ENCODE measurements at places on chromosomes 1 and 21.

- H3K36me3 ChIP-seq = no peaks in the 10 kb centered on the region
- DNase-seq = no peak
- H3K4me3 ChIP-seq = no peak overlapping the region
- no peaks in the 10 kb centered on the region for H3K27me3 ChIP-seq
- H3K4me1 ChIP-seq = peaks cover 24% of the 10 kb centered on the region
Observed at GRCh38 chr1:31831397-31832378, 15.9 kb upstream of the SPOCD1 start.

DNA sequence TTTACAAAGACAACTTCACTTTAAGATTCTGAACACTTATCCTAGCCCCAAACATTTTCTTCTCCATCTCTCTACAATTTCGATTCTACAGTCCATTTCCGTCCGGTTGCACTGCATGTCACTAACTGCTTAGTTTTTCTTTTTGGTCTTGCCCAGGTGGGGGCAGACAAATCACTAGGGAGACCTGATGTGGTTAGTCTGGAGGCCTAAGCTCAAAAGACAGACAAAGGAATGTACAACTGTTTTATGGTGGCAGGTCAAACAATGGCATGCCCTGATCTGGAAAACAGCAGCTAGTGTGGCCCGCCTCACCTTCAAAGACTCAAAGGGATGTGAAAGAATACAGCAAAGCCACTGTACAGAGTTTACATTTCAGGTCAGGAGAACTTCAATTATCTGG, 3.8 kb downstream of the ETV3 start:
- H3K27ac ChIP-seq = peak overlapping the region; percentile 48
- peak overlapping the region; percentile 28 for H3K4me3 ChIP-seq
- H3K36me3 ChIP-seq = peaks cover 70% of the 10 kb centered on the region

- H3K4me3 ChIP-seq = no peak overlapping the region
- no peak for DNase-seq
- H3K27ac ChIP-seq = no peak overlapping the region
- no peaks in the 10 kb centered on the region for H3K4me1 ChIP-seq
- H3K27me3 ChIP-seq = no peaks in the 10 kb centered on the region
Observed at GRCh38 chr1:204275695-204276370, 62.0 kb upstream of the GOLT1A start.

- peaks cover 12% of the 10 kb centered on the region for H3K36me3 ChIP-seq
- H3K4me1 ChIP-seq = peaks cover 19% of the 10 kb centered on the region
- no peak for DNase-seq
- no peaks in the 10 kb centered on the region for H3K27me3 ChIP-seq
Observed at GRCh38 chr1:21447311-21447710, 7.4 kb downstream of the NBPF3 start.

DNA sequence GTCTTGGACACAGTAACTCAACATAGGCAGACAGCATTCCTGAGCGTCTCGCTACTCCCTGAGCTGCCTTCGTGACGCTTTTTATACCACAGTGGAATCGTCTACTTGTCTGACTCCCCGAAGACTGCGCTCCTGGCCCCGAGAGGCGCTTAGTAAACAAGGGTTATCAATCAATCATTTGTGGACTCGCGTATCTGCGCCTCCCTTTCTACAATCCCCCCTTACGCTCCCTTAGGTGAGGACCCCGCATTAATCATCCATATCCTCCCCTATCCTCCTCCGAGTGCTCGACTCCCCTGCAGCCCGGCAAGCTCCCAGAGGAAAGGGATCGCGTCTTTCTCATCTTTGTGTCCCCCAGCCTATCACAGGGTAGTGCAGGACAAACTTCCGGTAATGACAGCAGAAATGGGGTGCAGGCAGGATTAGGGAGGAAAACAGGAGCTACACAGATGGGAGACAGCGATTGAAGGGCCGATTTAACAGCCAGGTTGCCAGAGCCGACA, 522 bp downstream of the TMEM59 start:
- peaks cover 15% of the 10 kb centered on the region for H3K36me3 ChIP-seq
- H3K4me1 ChIP-seq = peaks cover 37% of the 10 kb centered on the region

- H3K27ac ChIP-seq = no peak overlapping the region
- no peak overlapping the region for H3K4me3 ChIP-seq
- H3K4me1 ChIP-seq = peaks cover 24% of the 10 kb centered on the region
- H3K36me3 ChIP-seq = no peaks in the 10 kb centered on the region
- peak; percentile 67 for DNase-seq
- no peaks in the 10 kb centered on the region for H3K27me3 ChIP-seq
Observed at GRCh38 chr1:59150577-59151386, 146.1 kb upstream of the FGGY start.

DNA sequence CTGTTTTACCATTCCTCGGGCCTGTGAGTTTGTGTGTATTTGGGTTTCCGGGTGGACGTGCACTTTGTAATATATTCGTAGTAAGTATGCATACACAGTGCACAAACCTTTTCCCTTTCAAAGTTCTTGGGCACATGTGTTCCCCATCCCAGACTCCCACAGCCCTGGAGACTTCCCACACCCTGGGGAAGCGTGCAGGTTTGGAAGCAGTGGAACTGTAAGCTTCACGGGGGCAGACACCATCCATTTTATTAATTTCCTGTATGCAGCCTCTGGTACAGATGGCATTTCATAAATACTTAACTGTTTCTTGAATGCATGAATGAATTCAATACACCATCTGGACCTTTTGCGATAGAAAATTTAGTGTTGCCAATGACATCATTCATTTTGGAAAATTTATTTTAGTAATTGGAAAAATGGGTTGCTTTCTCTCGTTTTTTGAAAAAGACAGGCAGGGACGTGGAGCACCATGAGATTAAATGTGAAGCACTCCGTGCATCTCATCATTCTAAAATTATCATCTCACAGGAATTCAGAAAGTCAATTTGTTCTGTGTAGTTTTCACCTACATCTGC, 10.8 kb downstream of the ETS2 start:
- DNase-seq = no peak
- no peak overlapping the region for H3K27ac ChIP-seq
- H3K27me3 ChIP-seq = no peaks in the 10 kb centered on the region

DNA sequence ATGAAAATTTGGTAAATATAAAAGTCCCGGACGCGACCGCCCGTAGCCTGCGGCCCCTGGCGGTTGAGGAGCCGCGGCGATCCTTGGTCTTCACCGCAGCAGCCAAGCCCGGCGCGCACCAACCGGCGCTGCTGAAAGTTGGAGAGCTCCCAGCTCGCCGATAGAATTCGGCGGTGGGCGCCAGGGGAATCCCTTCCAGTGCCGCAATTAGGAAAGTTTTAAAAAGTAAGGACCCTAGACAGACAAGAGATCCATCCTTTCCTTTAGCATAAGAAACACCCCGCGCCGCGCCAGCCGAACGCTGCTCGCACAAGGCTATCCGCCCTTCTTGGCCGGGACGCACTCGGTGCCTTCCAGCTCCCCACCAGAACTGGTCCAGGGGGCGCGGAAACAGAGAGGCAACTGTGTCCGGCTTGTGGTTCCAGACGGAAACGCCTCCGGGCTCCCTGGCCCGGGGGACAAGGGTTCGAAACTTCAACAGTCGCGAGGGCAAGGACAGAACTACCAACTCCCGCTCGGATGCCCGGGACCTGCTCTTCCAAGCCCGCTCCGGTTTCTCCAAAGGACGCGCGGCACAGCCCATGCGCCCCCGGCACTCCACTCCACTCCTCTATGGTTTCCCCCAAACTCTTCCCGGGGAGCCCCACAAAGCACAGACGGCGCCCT, 1.7 kb downstream of the FAM78B start:
- H3K27me3 ChIP-seq = peaks cover 58% of the 10 kb centered on the region
- H3K4me1 ChIP-seq = peaks cover 15% of the 10 kb centered on the region
- peak overlapping the region; percentile 61 for H3K4me3 ChIP-seq
- DNase-seq = peak; percentile 14

GRCh38 chr1:40161888-40162397, 756 bp downstream of the RLF start:
- no peak for DNase-seq
- H3K4me3 ChIP-seq = no peak overlapping the region
- H3K27ac ChIP-seq = no peak overlapping the region
- peaks cover 8% of the 10 kb centered on the region for H3K4me1 ChIP-seq
- peaks cover 5% of the 10 kb centered on the region for H3K36me3 ChIP-seq

- DNase-seq = peak; percentile 85
- H3K27me3 ChIP-seq = peaks cover 17% of the 10 kb centered on the region
- H3K27ac ChIP-seq = peak overlapping the region; percentile 93
- H3K4me3 ChIP-seq = peak overlapping the region; percentile 89
- H3K4me1 ChIP-seq = peaks cover 55% of the 10 kb centered on the region
Observed at GRCh38 chr1:205229399-205229871, 1.7 kb downstream of the TMCC2 start.

GRCh38 chr1:151849126-151849525, 4.4 kb downstream of the THEM5 start:
- no peak for DNase-seq
- peak overlapping the region; percentile 27 for H3K27ac ChIP-seq
- peaks cover 21% of the 10 kb centered on the region for H3K36me3 ChIP-seq
- peaks cover 26% of the 10 kb centered on the region for H3K4me1 ChIP-seq

GRCh38 chr1:93411000-93411399, 36.9 kb upstream of the FNBP1L start:
- DNase-seq = no peak
- no peak overlapping the region for H3K27ac ChIP-seq
- no peaks in the 10 kb centered on the region for H3K36me3 ChIP-seq
- H3K27me3 ChIP-seq = peaks cover 9% of the 10 kb centered on the region
- H3K4me3 ChIP-seq = no peak overlapping the region

DNA sequence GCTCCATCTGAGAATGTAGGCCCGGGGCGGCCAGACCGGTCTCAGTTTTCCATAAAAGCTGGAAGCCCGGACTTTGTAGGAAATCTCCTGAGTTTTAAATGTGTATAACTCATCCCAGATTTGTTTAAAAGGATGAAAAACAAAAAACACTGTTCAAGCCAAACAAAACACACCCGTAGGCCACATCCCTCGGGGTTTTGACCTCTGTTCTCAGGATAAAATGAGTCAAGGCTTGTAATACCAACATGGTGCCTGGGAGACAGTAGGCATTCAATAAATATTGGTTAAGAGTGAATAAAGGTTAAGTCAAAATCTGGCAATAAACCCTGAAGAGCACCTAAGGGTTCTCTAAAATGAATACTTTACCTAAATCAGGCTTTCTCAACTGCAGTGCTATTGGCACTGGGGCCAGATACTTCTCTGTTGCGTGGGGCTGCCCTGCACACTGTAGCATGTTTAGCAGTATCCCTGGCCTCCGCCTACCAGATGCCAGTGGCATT, 55.0 kb downstream of the KAZN start:
- H3K36me3 ChIP-seq = no peaks in the 10 kb centered on the region
- no peaks in the 10 kb centered on the region for H3K4me1 ChIP-seq
- no peak for DNase-seq
- H3K27ac ChIP-seq = no peak overlapping the region

- no peaks in the 10 kb centered on the region for H3K27me3 ChIP-seq
- H3K27ac ChIP-seq = no peak overlapping the region
- H3K4me3 ChIP-seq = no peak overlapping the region
Observed at GRCh38 chr1:46569884-46570725, 18.7 kb upstream of the KNCN start.

- H3K36me3 ChIP-seq = peaks cover 83% of the 10 kb centered on the region
- peaks cover 1% of the 10 kb centered on the region for H3K27me3 ChIP-seq
- peak; percentile 42 for DNase-seq
- H3K4me3 ChIP-seq = peak overlapping the region; percentile 94
Observed at GRCh38 chr1:28510273-28510969, 4.6 kb downstream of the RCC1 start.

- H3K4me3 ChIP-seq = no peak overlapping the region
- no peak overlapping the region for H3K27ac ChIP-seq
- no peaks in the 10 kb centered on the region for H3K36me3 ChIP-seq
- peaks cover 5% of the 10 kb centered on the region for H3K4me1 ChIP-seq
- peaks cover 22% of the 10 kb centered on the region for H3K27me3 ChIP-seq
Observed at GRCh38 chr1:201279313-201279712, 4.0 kb upstream of the PKP1 start.

- peaks cover 24% of the 10 kb centered on the region for H3K4me1 ChIP-seq
- no peak overlapping the region for H3K27ac ChIP-seq
- no peak overlapping the region for H3K4me3 ChIP-seq
- H3K36me3 ChIP-seq = peaks cover 12% of the 10 kb centered on the region
Observed at GRCh38 chr1:9946315-9946714, 3.0 kb downstream of the NMNAT1 start.

- H3K27ac ChIP-seq = no peak overlapping the region
- H3K27me3 ChIP-seq = peaks cover 54% of the 10 kb centered on the region
- peaks cover 10% of the 10 kb centered on the region for H3K4me1 ChIP-seq
- peak overlapping the region; percentile 55 for H3K4me3 ChIP-seq
- no peaks in the 10 kb centered on the region for H3K36me3 ChIP-seq
Observed at GRCh38 chr1:76868154-76868882, 1.0 kb downstream of the ST6GALNAC5 start.

GRCh38 chr21:34092262-34092921, 19.0 kb downstream of the MRPS6 start:
- H3K27me3 ChIP-seq = no peaks in the 10 kb centered on the region
- H3K27ac ChIP-seq = peak overlapping the region; percentile 73
- H3K36me3 ChIP-seq = peaks cover 58% of the 10 kb centered on the region
- H3K4me3 ChIP-seq = no peak overlapping the region
- DNase-seq = peak; percentile 31

DNA sequence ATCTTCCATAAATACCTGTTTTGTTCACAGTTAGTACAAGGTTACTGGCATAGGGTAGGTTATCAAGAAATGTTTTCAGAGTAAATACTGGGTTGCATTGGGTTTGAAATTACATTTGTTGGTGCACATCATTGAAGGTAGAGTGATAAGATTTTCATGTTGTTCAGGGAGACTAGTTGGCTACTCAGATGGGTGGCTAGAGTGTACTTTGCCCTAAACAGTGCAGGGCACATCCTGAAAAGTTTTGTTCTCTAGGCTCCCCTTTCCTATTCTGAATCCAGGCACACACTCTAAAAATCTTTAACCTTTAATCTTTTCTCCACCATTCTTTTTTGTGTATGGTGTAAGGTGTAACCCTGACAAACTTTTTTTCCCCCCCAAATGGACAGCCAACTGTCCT, 18.0 kb downstream of the POU2F1 start:
- H3K4me3 ChIP-seq = no peak overlapping the region
- H3K27me3 ChIP-seq = no peaks in the 10 kb centered on the region
- H3K4me1 ChIP-seq = peaks cover 17% of the 10 kb centered on the region
- H3K36me3 ChIP-seq = peaks cover 1% of the 10 kb centered on the region
- H3K27ac ChIP-seq = no peak overlapping the region
- DNase-seq = no peak

- H3K27me3 ChIP-seq = no peaks in the 10 kb centered on the region
- no peaks in the 10 kb centered on the region for H3K36me3 ChIP-seq
- no peaks in the 10 kb centered on the region for H3K4me1 ChIP-seq
- no peak overlapping the region for H3K4me3 ChIP-seq
Observed at GRCh38 chr1:44616284-44616990, 57.8 kb downstream of the TMEM53 start.

GRCh38 chr21:21997390-21998333, 999.5 kb downstream of the NCAM2 start:
- no peak overlapping the region for H3K4me3 ChIP-seq
- H3K36me3 ChIP-seq = no peaks in the 10 kb centered on the region
- no peak overlapping the region for H3K27ac ChIP-seq
- no peaks in the 10 kb centered on the region for H3K27me3 ChIP-seq
- peaks cover 4% of the 10 kb centered on the region for H3K4me1 ChIP-seq
- peak; percentile 11 for DNase-seq

- H3K4me3 ChIP-seq = no peak overlapping the region
- H3K4me1 ChIP-seq = peaks cover 6% of the 10 kb centered on the region
- no peak overlapping the region for H3K27ac ChIP-seq
- H3K27me3 ChIP-seq = peaks cover 12% of the 10 kb centered on the region
Observed at GRCh38 chr1:204680461-204680860, 5.1 kb downstream of the LRRN2 start.

- no peaks in the 10 kb centered on the region for H3K36me3 ChIP-seq
- H3K4me1 ChIP-seq = no peaks in the 10 kb centered on the region
- H3K4me3 ChIP-seq = no peak overlapping the region
- H3K27ac ChIP-seq = no peak overlapping the region
- H3K27me3 ChIP-seq = no peaks in the 10 kb centered on the region
- DNase-seq = no peak
Observed at GRCh38 chr1:228969953-228970800, 234.9 kb downstream of the RHOU start.

GRCh38 chr1:150056407-150056806, 11.2 kb upstream of the VPS45 start:
- no peaks in the 10 kb centered on the region for H3K4me1 ChIP-seq
- no peak overlapping the region for H3K4me3 ChIP-seq
- no peaks in the 10 kb centered on the region for H3K36me3 ChIP-seq
- peaks cover 3% of the 10 kb centered on the region for H3K27me3 ChIP-seq
